Stimulated activated naive CD4-positive, alpha-beta T cell treated with Interleukin-2 at 50 U/mL for 16 hours (primary cell): ENCODE measurements at places on chromosomes 16 and 17.

DNA sequence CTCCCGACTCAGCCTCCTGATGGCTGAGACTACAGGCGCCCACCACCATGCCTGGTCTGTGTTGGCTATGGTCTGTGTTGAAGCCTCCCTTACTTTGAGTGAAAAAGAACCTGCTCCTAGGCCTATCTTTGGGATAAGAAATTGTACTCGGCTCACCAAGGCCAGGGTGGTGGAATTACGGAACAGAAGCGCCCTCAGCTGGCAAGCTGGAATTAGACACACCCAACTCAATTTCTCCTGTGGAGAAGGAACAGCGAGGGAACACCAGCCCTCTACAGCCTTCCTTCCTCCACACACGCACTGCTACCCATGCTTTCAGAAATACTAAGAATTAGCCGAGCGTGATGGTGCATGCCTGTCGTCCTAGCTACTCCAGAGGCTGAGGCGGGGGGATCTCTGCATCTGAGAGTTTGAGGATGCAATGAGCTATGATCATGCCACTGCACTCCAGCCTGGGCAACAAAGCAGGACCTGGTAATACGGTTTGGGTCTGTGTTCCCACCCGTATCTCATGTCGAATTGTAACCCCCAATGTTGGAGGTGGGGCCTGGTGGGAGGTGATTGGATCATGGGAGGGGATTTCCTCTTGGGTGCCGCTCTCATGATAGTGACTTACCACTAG lies 40.1 kb upstream of the RBBP6 start:
- DNase-seq = no peak

GRCh38 chr17:73232587-73233373 lies 28.9 kb downstream of the CPSF4L start:
- peak; percentile 46 for DNase-seq

GRCh38 chr17:42562388-42563142 lies 617 bp downstream of the COASY start:
- no peak for DNase-seq

- no peak for DNase-seq
These were observed 80.2 kb downstream of the DYNLRB2 start for GRCh38 chr16:80620736-80621605.

DNA sequence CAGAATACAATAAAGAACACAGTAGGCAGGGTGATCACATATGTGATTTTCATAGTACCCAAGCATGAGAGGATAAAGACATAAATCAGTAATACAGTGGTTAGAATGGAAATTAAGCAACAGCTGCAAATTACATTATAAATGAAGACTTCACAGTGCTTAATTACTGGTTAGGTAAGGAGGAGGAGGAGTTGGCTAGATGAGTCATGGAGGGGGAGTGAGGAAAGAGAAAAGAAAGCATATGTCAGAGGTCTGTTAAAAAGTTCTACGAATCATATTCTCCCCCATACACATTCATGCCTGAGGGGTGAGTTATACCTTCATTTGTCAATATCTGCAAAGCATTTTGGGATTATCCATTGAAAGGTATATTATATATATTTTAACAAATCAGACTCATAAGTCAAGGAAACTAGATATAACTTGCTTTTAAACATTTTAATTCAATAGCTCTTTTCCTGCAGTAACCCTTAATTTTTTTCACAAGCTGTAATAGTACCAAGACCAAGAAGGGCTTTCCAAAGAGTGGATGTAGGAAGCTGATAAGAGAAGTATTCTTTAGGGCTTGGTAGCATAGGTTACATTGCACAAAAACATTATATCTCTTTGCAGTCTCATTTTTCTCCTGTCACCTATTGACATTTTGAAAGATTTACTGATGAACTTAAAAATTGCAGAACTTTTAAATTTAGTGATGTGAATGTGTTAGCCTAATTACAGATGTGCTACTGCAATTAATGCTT lies 99.3 kb downstream of the STXBP4 start:
- DNase-seq = no peak

- DNase-seq = peak; percentile 3
These were observed 15.0 kb downstream of the PPY start for GRCh38 chr17:43927060-43927864.

DNA sequence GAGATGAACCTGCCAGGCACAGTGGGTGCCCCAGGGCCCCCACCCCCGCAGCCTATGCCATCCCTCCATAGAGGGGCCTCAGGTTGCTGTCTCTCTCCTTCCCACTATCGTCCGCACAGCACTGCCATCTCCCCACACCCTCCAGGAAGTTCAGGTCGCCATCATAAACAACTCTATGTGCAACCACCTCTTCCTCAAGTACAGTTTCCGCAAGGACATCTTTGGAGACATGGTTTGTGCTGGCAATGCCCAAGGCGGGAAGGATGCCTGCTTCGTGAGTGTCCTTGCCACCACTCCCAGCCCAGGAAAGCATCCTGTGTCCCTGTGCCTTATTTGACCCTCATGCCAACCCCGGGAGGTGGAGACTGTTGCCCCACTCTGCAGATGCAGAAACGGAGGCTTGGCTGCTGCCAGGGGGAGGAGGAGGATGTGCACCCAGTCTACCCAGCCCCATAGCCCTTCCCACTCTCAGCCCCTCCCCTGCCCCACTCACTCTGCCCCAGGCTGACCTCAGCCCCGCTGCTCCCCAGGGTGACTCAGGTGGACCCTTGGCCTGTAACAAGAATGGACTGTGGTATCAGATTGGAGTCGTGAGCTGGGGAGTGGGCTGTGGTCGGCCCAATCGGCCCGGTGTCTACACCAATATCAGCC lies 3.9 kb downstream of the PRSS21 start:
- DNase-seq = no peak

GRCh38 chr16:5349670-5350517 lies 252.3 kb upstream of the EEF2KMT start:
- no peak for DNase-seq

DNA sequence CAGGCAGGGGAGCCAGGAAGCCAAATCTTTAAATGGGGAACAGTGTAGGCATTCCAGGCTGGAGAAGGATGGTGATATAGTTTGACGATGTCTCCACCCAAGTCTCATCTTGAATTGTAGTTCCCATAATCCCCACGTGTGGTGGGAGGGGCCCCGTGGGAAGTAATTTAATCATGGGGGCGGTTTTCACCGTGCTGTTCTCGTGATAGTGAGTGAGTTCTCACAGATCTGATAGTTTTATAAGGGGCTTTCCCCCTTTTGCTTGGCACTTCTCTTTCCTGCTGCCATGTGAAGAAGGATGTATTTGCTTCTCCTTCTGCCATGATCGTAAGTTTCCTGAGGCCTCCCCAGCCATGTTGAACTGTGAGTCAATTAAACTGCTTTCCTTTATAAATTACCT lies 28.8 kb downstream of the GINS3 start:
- no peak for DNase-seq

GRCh38 chr16:23501291-23501690 lies 9.0 kb downstream of the GGA2 start:
- DNase-seq = no peak

DNA sequence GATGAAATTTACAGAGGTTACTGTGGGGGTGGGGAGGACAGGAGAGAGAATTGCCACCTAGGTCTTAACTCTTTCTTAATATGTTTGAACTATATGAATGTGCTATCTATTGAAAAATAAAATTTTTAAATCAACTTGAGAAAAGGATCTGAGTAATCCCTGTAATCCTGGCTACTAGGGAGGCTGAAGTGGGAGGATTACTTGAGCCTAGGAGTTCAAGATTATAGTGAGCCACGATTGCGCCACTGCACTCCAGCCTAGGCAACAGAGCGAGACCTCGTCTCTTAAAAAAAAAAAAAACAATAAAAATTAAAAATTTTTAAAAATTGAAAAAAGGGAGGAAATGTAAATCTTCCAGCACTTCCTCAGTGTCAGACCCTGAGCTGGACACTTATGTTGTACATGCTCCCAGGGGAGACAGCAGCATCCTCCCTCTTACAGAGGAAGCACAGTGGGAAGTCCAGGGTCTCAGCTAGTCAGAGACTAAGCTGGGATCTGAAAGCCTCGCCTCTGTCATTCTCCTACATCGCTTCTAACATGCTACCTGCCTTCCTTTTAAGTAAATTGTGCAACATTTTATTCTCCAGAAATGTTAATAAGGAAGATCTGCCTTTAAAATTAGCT lies 21.9 kb downstream of the PMM2 start:
- no peak for DNase-seq

DNA sequence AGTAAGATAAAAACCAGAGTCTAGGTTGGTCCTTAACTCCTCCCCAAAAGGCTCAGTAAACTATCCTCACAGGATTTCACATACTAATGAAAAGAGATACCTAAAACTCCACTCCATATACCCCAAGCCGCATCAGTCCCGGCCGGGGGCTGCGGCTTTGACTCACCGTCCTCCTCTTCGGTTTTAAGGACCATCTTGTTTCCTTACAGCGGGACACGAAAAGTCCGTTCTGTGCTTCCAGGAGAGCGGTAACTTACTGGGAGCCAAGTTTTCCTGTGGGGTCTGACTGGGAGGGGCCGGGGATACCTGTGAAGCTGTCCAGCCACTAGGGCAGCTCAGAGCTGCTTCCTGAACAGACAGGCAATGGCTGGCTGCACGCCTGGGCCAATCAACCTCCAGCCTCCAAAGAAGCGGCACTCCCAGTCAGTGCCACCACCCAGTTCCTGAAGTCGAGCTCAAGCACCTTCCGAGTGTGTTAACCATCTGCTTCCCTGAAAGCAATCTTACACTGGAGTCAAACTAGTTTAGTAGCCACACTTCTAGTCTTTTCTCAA lies 45.5 kb downstream of the CYTH1 start:
- peak; percentile 48 for DNase-seq

- DNase-seq = no peak
These were observed 9.0 kb upstream of the NGFR start for GRCh38 chr17:49486012-49486641.

- no peak for DNase-seq
These were observed 16.1 kb downstream of the PIP4K2B start for GRCh38 chr17:38783227-38783626.

DNA sequence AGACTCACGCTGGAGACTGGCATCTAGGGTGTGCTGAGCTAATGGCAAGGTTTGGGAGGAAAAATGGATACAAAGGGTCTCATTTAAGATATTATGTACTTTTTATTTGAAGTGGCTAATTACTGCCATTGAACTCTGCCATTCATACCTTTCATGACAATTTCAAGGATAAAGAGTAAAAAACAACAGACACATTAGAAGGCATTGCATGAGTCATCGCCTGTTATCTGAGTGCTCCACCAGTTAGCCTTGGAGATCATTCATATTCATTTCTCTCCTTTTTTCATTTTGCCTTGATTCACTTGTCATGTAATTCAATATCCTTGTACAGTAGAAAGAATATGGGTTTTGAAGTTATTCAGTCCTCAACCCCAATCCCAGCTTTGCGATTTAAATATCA lies 109.5 kb downstream of the CDH8 start:
- no peak for DNase-seq

DNA sequence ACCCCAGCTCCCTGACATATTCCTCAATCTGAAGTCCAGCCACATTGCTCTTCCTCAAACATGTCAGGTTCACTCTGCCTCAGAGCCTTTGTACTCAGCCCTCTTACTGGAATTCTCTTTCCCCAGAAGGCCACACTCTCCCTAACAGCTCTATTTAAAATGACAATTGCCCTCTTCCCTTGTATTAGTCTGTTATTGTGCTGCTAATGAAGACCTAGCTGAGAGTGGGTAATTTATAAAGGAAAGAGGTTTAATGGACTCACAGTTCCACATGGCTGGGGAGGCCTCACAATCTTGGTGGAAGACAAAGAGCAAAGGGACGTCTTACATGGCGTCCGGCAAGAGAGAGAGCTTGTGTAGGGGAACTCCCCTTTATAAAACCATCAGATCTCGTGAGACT lies 46.0 kb downstream of the HS3ST2 start:
- no peak for DNase-seq

DNA sequence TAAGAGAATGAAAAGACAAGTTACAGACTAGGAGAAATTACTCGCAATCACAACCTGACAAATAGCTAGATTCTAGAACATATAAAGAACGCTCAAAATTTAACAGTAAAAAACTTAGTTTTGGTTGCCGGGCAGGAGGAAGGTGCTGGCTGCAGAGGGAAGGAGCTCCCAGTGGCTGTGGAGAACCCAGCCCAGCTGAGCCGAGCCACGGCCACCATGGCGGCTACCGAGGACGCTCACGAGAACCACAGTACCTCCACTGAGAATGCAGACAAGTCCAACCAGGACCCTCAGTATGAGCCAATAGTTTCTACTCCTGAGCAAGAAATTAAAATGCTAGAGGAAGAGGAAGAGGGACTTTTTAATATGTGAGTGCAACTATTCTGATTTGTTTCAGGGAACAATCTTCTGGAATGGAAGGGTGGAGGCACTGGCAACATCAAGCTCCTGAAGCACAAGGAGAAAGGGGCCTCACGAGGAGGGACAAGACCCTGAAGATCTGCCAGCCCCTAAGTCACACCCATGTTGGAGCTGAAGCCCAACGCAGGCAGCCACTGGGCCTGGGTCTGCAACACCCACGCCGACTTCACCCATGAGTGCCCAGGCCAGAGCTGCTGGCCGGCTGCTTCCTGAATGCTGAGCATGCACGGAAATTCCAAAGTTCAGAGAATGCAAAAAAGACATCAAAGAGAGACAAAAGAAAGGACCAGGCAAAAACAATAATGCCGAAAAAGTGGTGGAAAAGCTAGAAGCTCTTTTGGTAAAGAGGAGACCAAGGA lies 55.0 kb downstream of the DNAH17 start:
- DNase-seq = no peak

GRCh38 chr16:81860287-81861266 lies 81.5 kb downstream of the PLCG2 start:
- no peak for DNase-seq

- no peak for DNase-seq
These were observed 227.6 kb downstream of the UTP18 start for GRCh38 chr17:51487947-51488346.

DNA sequence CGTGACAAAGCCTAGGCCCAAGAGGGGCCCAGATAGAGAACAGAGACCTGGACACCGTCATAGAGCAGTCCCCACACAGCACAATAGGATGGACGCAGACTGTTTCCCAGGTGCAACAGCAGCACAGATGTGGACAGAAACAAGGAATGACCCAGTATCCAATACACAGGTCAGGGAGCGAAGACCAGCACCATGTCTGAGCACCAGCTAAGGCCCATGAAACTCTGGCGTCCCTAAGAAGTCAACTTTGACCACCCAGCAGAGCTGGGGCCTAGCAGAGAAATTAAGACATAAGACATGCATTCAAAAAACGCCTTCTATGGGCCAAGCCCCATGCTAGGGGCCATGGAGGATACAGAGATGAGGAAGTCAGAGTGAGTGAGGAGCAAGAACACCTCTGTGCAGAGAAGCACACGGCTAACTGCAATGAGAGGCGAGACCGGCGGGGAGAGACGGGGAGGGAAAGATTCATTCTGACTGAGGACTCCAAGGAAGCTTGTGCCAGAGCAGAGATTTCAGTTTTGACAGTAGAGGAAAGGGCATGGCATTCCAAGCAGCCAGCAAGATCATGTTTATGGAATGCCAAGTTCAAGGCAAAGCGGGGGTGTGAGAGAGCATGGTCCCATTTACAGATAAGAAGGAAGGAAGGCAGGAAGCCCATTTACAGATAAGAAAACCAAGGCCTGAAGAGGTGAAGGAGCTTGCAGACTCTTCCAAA lies 50.8 kb downstream of the PITPNM3 start:
- no peak for DNase-seq

- DNase-seq = no peak
These were observed 88.6 kb downstream of the STXBP4 start for GRCh38 chr17:55057184-55057583.

GRCh38 chr17:33689725-33690124 lies 396.6 kb upstream of the ASIC2 start:
- DNase-seq = no peak
